Fibroblast of villous mesenchyme (primary cell): ENCODE measurements at places on chromosomes 5 and 9. TPM values are rescaled to one million over a fixed set of nuclear protein-coding genes. Genes with fewer than 3 reads are reported as not detected.

CDH9 gene
- total RNA-seq: not detected in 2 replicates

SPATA31C1 gene
- total RNA-seq: not detected in 2 replicates

GRCh38 chr9:17062497-17062896 lies 72.3 kb upstream of the CNTLN start:
- DNase-seq: no peak

TRAF1 gene
- 0.86 and 1.6 TPM in 2 replicates for total RNA-seq
